ENCODE measurements at places on chromosomes 11 and 22. TPM values are rescaled to one million over a fixed set of nuclear protein-coding genes. Genes with fewer than 3 reads are reported as not detected.

DNA sequence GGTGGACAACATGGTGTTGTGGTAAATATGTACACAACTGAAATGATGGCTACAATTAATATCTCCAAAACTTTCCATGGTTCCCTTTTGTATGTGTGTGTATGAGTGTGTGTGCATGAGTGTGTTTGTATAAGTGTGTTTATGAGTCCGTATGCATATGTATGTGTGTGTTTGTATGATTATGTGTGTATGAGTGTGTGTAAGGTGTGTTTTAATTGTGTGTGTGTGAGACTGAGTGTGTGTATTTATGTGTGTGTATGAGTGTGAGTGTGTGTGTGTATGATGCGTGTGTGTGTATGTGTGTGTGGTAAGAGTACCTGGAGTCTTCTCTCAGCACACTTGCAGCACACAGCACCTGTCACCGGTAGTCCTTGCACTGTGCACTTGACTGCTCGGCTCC is 7.8 kb downstream of the KRTAP5-9 start:
- DNase-seq, result no peak

The UBQLN3 gene
- total RNA-seq, result not detected

- DNase-seq, result no peak
These were observed 14.0 kb downstream of the EP300 start for GRCh38 chr22:41106122-41106968.

DNA sequence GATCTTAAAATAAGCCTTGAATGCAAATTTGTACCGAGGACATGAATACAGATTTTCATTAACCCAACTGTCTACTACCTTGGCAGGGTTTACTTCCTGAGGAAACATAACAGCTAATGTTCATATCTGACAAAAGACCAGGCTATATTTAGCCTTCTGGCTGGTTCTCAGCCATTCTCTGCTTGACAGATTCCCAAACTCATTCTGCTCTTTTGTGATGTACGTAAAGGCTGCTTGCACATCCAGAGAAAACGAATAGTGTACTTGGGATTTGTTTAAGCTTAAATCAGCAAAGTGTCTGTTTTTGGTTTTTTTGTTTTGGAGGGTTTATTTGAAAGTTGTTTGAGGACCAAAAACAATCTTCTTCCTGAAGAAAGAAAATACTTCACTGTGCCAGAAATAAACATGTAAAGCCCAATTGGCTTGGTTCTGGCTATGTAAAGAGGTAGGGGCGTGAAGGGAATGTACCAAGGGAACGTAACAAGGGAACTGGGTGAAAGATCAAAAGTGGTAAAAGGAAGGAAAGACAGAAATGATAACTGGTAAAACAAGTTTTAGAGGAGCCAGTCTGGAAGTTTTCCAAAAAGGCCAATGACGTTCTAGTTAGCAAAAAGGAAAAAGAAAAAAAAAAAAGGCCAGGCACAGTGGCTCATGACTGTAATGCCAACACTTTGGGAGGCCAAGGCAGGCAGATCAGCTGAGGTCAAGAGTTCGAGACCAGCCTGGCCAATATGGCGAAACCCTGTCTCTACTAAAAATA is 21.4 kb upstream of the CRTAM start:
- peak; percentile 87 for DNase-seq

- no peak for DNase-seq
These were observed 66.3 kb downstream of the JRKL start for GRCh38 chr11:96456111-96456510.

GRCh38 chr11:74681686-74682651 is 49.3 kb downstream of the CHRDL2 start:
- DNase-seq, result no peak

- no peak for DNase-seq
These were observed 651 bp downstream of the CTSF start for GRCh38 chr11:66567787-66568123.

DNA sequence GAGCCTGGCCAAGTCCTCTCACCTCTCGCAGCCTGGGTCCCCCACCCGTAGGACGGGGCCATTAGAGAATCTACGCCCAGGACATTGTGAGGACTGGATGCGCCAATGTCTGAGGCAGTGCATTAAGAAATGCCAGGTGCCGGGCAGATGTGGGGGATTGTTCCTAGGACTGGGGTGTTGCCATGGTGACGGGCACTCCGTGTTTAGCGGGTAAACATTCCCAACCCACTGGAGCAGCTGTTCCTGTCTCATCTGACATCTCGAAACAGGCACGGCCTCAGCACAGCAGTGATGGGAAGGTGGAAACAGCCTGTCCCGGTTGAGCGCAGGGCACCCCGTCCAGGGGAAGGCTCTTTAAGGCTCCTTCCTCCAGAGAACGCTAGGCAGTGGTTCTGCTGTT is 99.6 kb upstream of the RTL6 start:
- DNase-seq, result no peak

DNA sequence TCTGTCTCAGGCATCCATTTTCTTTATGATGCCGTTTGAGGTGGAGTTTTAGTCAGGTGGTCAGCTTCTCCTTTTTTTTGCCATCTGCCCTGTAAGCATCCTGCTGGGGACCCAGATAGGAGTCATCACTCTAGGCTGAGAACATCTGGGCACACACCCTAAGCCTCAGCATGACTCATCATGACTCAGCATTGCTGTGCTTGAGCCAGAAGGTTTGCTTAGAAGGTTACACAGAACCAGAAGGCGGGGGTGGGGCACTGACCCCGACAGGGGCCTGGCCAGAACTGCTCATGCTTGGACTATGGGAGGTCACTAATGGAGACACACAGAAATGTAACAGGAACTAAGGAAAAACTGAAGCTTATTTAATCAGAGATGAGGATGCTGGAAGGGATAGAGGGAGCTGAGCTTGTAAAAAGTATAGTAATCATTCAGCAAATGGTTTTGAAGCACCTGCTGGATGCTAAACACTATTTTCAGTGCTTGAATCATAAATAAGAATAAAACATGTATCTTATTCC is 10.9 kb upstream of the HBE1 start:
- DNase-seq, result peak; percentile 93

DNA sequence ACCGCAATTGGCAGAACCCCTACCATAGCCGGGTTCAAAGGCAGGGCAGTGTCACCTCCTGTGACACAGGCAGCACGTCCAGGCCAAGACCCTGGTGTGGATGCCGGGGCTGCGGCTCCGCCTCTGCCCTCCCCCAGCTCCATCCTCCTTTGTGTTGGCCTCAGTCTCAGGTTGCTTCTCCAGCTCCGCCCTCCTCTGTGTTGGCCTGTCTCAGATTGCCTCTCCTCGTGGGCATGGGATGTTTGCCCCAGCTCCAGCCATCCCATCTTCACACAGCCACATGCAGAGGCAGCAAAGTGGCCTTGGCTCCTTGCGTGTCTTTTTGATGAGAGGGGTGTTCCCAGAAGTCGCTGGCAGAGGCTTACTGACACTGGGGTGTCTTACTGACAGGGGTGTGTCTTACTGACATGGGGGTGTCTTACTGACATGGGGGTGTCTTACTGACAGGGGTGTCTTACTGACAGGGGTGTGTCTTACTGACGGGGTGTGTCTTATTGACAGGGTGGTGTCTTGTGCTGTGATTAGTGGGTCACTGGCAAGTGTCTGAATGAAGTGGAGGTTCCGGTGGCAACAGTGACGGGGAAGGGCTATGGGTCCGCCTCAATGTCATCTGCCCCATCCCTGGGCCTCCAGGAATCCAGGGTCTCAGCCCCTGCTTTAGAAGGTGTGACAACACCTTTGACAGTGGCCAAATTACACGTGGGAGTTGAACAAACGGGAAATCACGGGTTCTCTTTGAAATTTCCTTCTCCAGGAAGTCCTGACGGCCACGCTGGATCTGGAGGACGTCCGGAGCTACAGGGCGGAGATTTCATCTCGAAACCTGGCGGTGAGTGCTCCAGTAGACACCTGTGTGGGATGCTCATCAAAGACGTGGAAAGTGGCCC is 24.9 kb downstream of the NADSYN1 start:
- peak; percentile 15 for DNase-seq

GRCh38 chr11:12662101-12662689 is 12.0 kb upstream of the TEAD1 start:
- DNase-seq, result no peak

The PEX26 gene
- 13.6 TPM for total RNA-seq

GRCh38 chr11:96112192-96113128 is 188.6 kb upstream of the MTMR2 start:
- peak; percentile 29 for DNase-seq

DNA sequence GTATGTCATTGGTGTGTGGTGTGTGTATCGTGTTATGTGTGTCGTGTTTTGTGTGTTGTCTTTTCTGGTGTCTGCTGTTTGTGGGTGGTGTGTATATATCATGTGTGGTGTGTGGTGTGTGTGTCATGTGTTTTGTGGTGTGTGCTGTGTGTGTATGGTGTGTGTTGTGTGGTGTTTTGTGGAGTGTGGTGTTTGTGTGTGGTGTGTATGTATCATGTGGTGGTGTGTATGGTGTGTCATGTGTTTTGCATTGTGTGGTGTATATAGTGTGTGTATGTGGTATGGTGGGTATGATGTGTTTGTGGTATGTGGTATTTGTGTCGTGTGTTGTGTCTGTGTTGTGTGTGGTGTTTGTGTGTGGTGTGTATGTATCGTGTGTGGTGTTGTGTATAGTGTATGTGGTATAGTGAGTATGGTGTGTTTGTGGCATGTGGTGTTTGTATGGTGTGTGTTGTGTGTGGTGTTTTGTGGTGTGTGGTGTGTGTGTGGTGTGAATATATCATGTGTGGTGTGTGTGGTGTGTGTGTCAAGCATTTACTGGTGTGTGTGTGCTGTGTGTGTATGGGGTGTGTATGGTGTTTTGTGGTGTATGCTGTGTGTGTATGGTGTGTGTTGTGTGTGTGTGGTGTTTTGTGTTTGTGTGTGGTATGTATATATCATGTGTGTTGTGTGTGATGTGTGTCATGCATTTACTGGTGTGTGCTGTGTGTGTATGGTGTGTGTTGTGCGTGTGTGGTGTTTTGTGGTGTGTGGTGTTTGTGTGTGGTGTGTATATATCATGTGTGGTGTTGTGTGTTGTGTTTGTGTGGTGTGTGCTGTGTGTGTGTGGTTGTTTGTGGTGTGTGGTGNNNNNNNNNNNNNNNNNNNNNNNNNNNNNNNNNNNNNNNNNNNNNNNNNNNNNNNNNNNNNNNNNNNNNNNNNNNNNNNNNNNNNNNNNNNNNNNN is 12.7 kb downstream of the PIM3 start:
- DNase-seq, result no peak

The SSH3 gene
- total RNA-seq, result 7.2 TPM

The FGF4 gene
- total RNA-seq, result not detected

The DEUP1 gene
- total RNA-seq, result not detected

GRCh38 chr22:35633520-35633919 is 14.7 kb upstream of the APOL6 start:
- DNase-seq, result no peak

DNA sequence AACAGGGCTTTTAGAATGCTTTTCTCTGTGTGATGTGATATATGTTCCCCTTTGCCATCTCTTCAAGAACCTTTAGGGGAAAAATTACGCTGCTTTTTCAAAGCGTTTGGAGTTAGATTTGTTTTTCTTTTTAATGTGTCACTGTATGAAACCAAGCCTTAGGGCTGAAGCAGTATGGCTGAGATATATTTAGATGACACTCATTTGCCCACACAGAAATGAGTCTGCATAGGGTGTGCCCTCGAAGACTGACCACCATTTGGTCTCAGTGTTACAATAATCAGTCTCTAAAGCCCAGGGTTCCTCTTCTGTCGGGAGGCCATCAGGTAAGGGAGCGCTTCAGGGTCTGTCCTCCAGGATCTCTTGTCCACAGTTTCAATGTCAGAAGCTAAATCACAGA is 213.0 kb upstream of the NCAM1 start:
- no peak for DNase-seq

Measured in dermis microvascular lymphatic vessel endothelial cell (primary cell).